ENCODE measurements at places on chromosomes 2 and 18.

DNA sequence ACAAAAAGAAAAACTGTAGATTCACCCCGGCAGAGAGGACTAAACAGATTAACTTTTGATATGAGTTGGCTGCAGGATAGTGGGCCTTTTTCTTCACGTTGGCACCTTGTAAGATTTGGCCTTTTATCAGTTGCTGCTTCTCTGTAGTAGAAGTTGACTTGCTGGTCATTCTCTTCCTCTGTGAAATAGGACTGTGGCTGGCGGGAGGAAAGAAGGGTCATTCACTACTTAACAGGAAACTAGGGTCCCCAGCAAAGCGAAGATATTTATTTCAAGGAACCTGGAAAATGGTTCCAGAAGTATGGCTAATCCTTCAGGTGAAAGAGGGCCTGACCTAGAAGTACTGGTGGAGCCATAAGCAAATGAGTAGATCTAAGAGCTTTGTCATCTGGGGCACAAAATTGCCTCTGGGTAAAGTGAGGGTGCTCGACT, 383 bp upstream of the ATP5MC3 start:
- no peak for DNase-seq

DNA sequence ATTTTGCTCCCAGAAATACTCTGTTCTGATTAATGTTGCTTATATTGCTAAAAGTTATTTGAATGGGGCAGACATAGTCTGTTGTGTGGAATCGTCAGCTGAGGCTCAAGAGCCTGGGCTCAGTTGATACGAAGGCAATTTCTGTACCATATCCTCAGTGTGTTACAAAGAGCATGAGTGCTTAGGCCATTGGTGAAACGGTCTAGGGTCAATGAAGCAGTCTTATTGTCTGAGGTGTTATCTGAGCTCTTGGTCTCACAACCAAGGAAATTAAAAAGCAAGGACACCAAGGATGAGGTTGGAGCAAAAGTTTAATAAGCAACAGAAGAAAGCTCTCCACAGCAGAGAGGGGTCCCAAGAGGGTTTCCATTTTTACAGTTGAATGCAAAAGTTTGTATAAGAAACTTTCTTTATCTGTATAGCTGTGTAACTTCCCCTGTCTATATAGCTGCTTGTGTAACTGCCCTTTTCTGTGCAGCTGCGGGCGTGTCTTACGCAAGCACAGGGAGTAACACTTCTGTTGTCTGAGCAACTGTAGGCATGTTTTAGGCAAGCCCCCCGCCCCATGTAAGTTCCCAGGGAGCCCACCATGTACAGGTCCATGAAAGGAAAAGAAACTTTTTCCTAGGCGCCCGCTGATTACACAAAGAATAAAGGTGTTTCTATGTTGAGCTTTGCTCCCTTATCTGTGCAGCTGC, 40.6 kb upstream of the DSC1 start:
- no peak for DNase-seq

DNA sequence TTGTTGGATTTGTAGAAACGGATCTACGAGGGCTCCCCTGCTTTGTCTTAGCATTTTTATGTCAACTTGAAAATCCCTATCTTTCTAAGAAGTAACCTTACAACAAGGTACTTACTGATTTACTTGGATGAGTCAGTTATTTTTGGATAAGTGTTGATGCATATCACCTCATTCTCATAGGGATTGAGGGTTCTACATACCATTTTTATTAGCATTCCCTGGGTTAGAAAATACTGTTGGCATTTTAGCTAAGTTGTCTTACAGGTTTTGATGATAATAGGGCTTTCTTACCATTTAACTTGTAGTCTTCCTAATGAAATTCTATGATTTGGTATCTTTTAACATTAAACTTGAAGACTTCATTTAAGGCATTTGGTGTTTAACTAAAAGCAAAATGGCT, 125.2 kb downstream of the UBE2E3 start:
- peak; percentile 6 for DNase-seq

DNA sequence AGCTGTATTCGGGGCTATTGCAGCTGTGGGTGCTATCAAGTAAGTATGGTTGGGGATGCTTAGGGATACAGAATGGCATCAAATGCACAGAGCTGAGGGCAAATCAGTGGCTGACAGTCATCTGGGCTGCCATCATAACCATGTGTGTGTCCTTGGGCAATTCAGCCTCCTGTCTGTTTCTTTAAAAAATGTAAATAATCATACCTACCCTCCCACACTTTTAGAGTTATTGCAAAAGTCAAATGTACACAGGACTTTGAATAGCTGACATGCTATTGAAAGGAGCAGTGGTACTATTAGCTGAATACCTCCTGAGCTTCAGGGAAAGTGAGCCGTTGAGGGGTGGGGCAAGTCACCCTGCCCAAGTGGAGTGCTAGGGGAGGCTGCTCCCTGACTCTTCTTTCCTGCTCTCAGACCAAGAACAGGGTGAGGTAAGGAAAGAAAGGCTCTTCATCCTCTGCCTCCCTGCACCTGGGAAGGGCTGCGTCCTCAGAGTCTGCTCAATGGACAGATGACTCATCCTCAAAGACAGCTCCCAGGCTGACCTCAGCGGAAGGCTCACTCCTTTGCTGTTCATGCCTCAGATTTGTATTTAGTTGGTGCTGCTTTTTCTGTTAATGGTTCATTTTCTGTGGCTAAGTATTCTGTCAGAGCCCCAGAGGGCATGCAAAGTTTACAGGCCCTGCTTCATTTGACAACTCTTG, 54.9 kb upstream of the BZW1 start:
- peak; percentile 70 for DNase-seq

GRCh38 chr2:209741953-209742352, 29.7 kb upstream of the UNC80 start:
- no peak for DNase-seq

- DNase-seq: no peak
These were observed 52.0 kb downstream of the GYPC start for GRCh38 chr2:126707941-126708340.

DNA sequence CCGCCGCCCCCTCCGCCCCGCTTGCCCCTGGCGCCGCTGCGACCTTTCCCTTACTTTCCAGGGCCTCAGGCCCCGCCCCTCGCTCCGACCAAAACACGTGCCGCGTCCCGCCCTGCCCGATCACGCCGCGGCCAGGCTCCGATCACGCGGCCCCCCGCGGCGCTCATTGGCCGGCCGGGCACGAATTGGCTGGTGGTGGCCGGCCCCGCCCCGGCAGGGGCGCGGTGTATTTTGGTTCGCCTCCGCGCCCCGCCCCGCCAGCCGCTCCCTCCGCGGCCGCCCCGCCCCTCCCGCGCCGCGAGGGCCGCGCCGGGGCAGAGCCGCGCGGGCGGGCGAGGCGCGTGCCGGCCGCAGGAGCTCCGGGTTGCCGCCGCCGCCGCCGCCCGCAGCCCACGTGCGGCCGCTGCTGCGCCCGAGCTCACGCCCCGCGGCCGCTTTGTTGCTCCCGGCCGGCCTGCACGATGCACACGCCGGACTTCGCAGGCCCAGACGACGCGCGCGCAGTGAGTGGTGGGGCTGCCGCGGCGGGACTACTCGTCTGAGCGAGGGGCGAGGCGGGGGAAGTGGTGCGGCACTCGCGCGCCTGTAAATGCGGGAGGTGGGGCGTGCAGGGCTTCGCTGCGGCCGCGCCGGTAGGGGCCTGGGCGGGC, at the start of gene KLF11:
KLF11 (plus strand) TSS at position 295 of the 650 bp plus-strand sequence; CDS start at position 462, 167 bp downstream.
- DNase-seq: peak; percentile 91

DNA sequence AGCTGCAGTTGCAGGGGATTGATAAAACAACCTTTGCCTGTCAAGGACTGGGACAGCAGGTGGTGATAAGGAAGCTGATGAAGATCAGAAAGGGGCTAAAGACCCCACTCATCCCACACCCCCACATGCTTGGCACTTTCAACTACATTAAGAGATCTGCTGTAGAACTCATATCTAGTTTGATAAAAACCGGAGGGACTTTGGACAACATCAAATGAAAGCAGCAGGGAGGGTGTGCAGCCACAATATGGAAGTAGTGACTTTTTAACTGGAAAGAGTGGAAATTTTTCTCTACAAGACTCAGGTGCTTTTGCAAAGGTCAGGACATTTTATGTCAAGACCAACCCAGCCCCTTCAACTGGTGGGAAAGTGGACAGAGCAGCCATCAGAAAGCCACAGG, 56.8 kb downstream of the TBC1D8 start:
- no peak for DNase-seq

GRCh38 chr18:10403708-10404107, 50.7 kb upstream of the APCDD1 start:
- DNase-seq: no peak

DNA sequence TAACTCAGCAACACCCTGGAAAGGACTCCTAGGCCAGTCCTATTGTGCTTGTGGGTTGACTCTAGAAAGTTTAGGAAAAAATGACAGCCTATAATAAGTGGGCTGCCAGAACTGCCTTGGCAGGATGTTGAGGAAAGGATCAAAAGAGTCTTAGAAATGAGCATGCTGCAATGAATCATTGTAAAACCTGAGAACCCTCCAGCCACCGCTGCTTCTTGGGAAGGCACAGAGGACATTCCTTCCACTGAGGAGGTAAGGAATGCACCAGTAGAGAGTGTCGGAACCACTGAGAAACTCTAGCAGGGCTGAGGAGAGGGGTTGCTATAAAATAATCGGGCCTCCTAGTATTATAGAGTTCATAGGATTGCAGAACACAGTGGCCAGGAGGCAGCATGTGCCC, 146.7 kb upstream of the SMIM21 start:
- peak; percentile 33 for DNase-seq

GRCh38 chr18:23225503-23225902, 90.2 kb downstream of the CABLES1 start:
- DNase-seq: peak; percentile 98

GRCh38 chr2:110101901-110102803, 13.5 kb downstream of the MALL start:
- peak; percentile 35 for DNase-seq

All from fibroblast of skin of right quadriceps (primary cell).